A549 treated with GW870086 at 1 μM for 4 hours (cell line): ENCODE measurements at places on chromosomes 3 and 15. TPM values are rescaled to one million over a fixed set of nuclear protein-coding genes. Genes with fewer than 3 reads are reported as not detected.

Gene THRB
- total RNA-seq = 1.1 to 1.4 TPM (median 1.3 TPM) in 5 replicates

Gene ANKRD34C
- total RNA-seq = not detected in 5 replicates

Gene NDN
- total RNA-seq = 0.07 to 0.10 TPM (median 0.10 TPM) in 3 of 5 replicates, not detected in the others

Gene IMPG2
- not detected in 5 replicates for total RNA-seq

Gene RBMS3
- total RNA-seq = 0.45 to 1.2 TPM (median 0.86 TPM) in 5 replicates

Gene NR1I2
- total RNA-seq = not detected in 5 replicates

Gene GALNT15
- 0.05 to 0.10 TPM (median 0.07 TPM) in 4 of 5 replicates, not detected in the other for total RNA-seq

Gene ZBTB47
- 4.6 to 6.6 TPM (median 5.7 TPM) in 5 replicates for total RNA-seq

Gene NEO1
- total RNA-seq = 25.5 to 37.0 TPM (median 31.8 TPM) in 5 replicates

Gene METTL6
- 25.0 to 33.9 TPM (median 28.1 TPM) in 5 replicates for total RNA-seq

Gene ACAN
- 0.41 to 1.1 TPM (median 0.86 TPM) in 5 replicates for total RNA-seq

Gene SAMD7
- total RNA-seq = not detected in 5 replicates

Gene CISH
- total RNA-seq = 0.57 to 1.1 TPM (median 0.88 TPM) in 5 replicates

Gene ATP2C1
- 28.7 to 36.4 TPM (median 32.3 TPM) in 5 replicates for total RNA-seq

Gene SLC49A4
- 11.7 to 16.0 TPM (median 14.9 TPM) in 5 replicates for total RNA-seq

Gene TMEM158
- total RNA-seq = 9.5 to 15.3 TPM (median 12.9 TPM) in 5 replicates
